ENCODE measurements at places on chromosomes 7 and 10.
A peak's percentile ranks its signal among the peaks of the same experiment; 100 is the strongest.

- peak; percentile 30 for DNase-seq
Measured at GRCh38 chr10:25725917-25726716, 207.9 kb upstream of the MYO3A start.

GRCh38 chr7:158494643-158495042 lies 93.0 kb downstream of the PTPRN2 start:
- DNase-seq: no peak

GRCh38 chr10:13092291-13093102 lies 7.5 kb upstream of the OPTN start:
- no peak for DNase-seq

DNA sequence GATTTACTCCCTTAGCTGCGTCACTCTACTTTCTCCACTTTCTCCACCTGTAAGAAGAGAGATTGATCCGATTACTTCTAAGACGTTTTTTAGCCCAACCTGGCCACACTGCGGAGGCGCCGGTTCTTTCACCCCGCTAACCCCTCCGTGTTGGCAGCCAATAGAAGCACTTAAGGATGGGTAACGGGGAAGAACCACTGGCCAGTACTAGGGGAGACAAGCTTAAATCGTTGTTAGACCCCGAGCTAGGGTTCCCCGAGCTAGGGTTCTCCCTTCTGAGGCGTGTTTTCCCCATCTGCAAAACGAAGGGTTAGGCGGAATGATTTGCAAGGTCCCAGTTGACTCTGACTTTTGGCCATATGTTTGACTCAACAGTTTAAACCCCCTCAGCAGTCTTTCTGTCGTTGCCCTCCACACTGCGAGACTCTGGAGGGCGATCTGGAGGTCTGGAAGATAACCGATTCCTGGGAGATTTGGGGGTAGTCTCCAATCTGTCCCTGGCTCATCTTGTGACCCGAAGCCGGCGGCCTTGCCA lies 644 bp downstream of the UMAD1 start:
- peak; percentile 5 for DNase-seq

DNA sequence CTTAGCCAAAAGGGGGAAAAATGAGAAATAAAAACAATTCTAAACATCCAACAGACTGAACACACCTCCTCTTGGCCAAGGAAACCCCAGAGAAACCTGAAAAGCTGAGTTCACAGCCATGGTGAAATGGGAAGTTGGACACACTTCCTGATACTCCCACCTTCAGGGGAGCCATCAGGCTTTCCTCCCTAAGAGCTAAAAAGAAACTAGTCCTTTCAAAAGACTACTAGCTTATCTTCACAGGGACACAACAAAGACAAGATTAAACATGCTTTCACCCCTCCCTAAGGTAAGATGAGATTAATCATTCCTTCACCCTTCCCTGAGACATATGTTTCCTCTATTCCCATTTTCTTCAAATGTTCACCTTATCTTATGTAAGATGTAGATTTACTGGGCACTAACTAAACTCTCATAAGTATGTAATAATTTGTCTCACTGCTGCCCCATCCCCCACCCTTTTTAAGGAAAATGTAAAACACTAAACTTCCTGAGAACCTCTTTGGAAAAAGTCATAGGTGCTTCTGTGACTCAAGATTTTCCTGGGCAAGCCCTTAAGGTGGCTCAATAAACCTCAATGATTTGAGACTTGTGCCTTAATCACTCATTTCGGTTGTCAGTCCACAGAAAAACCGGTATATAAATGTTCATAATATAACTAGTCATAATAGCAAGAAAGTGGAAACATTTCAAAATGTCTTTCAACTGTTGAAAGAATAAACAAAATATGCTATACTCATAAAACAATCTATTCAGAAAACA lies 40.5 kb downstream of the HTR7 start:
- DNase-seq: no peak

DNA sequence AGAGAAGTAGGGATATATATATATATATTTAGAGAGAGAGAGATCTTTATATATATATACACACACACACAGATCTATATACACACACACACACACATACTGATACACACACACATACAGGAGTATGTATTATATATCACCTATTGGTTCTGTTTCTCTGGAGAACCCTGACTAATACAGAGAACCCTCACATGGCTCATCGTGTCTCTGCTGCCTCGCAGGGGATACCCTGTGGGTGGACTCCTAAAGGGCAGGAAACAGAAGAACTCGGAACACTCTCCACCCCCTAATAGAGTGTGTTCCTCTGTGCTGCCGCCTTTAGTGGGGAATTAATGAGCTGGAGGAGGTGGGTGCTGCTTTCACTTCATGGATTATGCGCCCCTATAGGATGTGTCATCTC lies 86.6 kb downstream of the NPY start:
- DNase-seq: no peak

- no peak for DNase-seq
Measured at GRCh38 chr10:73366381-73367298, 8.0 kb upstream of the CFAP70 start.

GRCh38 chr10:12103802-12104201 lies 25.7 kb upstream of the SEC61A2 start:
- DNase-seq: no peak

GRCh38 chr7:105648561-105649401 lies 67.5 kb upstream of the EFCAB10 start:
- DNase-seq: no peak

GRCh38 chr10:128028508-128029289 lies 97.5 kb downstream of the MKI67 start:
- no peak for DNase-seq

DNA sequence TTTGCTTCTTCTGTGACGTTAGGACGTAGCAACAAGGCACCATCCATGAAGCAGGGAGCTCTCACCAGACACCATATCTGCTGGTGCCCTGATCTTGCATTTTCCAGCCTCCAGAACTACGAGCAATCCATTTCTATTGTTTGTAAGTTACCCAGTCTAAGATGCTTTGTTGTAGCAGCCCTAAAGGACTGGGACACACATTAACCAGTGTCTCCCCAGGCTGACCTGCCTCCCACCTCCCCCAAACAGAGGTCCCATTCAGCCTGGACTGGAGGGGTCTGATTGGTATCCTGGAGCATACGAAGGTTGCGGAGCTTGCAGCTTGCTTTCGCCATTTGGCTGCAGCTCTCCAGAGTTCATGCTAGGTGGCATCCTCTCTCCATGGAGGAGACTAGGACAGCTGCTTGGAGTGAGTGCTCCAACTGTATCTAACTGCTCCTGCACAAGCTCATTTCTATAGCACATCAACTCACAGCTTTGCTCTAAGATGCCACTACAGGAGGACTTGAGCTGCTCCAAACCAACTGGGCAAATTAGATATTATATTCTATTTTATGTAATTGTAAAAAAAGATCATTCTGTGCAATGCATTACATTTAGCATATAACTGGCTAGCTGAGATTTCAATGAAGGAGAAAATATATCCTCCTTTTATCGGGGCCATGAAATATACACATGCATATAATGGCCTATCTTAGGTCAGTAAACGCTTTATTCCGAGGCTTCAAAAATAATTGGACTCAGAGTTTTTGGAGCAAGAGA lies 8.0 kb upstream of the GRK5 start:
- DNase-seq: peak; percentile 77

DNA sequence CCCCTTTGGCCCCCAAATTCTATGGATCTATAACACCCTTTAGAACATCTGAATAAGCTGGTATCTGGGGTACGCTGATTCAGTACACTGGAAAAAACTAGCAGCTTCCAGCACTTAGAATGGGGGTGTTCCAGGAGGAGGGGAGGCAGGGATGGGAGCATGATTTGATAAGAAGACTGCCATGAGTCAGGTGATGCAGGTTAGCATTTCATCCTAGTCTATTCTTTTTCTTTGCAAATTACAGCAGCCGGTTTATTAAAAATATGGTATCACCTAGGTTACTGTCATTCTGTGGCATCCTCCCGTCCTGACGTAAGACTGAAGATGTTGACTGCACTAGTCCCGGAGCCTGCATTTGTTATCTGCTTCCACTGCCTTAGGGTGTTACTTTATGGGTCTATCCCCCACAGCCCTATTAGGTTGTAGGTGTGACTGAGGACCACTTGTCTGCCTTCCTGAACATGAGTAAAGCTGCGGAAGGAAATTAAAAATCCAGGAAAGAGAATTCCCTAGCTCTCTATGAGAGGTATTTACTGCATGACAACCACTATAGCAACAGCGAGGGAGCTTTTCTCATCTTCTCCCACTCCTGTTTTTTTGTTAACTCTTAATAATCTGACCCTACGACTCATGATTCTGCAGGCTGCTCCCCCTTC lies 1.9 kb downstream of the HTR5A start:
- DNase-seq: no peak

DNA sequence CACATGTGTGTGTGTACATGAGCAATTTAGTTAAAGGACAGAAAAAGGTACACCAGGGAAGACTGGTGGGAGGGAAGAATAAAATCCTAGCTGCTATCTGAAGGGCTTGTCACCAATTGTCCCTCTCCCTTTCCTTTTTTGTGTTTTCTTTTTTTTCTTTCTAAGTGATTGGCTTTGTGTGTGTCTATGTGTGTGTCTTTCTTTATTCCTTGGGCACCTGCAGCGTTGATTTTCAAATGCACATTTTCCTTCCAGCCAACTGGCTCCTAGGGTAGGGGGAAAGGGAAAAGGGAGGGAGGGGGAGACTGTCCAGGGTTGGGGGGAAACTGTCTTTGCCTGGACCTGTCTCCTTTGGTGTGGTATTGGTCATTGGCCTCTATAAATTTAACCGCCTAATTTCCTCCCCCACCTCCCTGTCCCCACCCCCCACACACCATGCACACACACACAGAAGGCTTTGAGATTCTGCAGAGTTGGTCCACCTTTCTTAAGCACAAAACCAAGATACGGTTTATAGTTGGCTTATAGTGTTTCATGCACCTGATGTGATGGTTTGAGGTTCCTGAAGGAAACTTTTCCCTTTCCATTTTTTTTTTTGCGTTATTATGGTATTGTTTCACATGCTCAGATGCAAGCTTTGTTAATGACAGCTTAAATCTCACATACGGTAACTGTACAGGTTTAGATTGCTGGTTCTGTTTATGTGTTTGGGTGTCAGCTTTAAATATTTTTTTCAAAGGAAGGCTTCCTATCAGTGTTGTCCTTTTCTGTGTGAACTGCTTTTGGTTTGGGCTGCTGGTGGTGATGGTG lies 2.6 kb downstream of the AUTS2 start:
- no peak for DNase-seq

DNA sequence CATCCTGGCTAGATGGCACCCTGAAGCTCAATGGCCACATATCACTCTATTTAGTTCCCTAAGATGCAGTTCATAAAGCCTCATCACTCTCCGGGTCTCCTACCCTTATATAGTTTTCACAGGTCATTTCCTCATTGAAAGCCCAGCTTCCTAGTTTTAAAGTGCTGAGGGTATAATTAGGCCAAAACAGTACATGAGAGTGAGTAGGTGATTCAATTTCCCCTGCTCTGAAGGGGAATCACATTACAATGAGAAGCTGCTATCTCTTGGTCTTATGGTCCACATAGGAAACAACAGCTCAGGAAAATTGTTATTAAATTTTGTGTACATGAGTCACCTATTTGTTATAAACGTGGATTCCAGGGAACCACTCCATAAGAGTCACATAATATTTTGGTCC lies 162.0 kb downstream of the SEMA3E start:
- DNase-seq: no peak

GRCh38 chr7:27170426-27171324 lies 3.4 kb downstream of the HOXA10 start:
- no peak for DNase-seq

DNA sequence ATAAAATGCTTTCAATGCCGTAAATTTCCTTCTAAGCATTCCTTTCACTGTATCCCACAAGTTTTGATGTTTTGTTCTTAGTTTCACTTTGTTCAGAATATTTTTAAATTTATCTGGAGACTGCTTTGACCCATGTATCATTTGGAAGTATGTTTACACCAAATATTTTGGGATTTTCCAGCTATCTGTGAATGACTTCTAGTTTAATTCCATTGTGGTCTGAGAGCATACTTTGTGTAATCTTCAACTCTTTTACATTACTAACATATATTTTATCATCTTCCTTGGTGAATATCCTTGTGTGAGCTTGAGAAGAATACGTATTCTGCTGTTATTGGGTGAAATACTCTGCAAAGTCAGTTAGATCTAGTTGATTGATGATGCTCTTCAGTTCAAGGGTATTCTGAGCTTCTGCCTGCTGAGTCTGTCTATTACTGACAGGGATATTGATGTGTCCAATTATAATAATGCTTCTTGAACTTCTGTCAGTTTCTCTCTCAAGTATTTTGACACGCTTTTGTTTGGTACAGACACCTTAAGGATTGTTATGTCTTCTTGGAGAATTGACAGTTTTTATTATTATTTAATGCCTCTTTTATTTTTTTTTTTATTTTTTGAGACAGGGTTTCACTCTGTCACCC lies 31.6 kb downstream of the MKLN1 start:
- no peak for DNase-seq

GRCh38 chr7:55509322-55509721 lies 63.0 kb downstream of the VOPP1 start:
- peak; percentile 38 for DNase-seq

GRCh38 chr10:29250066-29250465 lies 38.8 kb upstream of the LYZL1 start:
- no peak for DNase-seq

DNA sequence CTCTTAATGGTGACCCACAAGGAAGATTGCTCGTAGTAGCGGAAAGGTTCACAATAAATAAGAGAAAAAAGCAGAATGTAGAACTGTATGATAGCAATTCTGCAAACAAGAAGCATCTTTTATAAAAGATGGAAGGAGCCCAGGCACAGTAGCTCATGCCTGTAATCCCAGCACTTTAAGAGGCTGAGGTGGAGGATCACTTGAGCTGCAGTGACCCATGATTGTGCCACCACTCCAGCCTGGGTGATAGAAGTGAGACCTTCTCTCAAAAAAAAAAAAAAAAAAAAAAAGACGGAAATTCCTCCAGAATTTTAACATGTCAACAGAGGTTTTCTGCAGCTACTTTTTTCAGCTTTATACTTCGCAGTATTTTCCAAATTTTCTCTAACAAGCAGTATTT lies 13.2 kb downstream of the GATAD1 start:
- no peak for DNase-seq

DNA sequence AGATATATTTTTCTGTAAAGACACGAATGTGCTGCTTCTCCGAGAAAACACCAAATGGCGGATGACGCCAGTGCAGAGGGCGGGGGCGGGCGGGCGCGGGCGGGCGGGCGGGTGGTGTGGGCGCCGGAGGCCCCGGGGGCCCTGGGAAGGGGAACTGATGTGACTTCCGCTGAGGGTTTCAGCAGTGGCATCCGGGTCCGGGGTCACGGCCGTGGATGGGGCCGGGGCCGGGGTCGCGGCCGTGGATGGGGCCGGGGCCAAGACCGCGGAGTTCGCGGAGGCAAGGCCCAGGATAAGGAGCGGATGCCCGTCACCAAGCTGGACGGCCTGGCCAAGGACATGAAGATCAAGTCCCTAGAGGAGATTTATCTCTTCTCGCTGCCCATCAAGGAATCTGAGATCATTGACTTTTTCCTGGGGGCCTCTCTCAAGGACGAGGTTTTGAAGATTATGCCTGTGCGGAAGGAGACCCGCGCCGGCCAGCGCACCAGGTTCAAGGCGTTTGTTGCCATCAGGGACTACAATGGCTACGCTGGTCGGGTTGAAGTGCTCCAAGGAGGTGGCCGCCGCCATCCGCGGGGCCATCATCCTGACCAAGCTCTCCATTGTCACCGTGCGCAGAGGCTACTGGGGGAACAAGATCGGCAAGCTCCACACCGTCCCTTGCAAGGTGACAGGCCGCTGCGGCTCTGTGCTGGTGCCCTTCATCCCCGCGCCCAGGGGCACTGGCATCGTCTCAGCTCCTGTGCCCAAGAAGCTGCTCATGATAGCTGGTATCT lies 20.3 kb upstream of the IGF2BP3 start:
- DNase-seq: peak; percentile 63

- no peak for DNase-seq
Measured at GRCh38 chr10:3605882-3606281, 179.1 kb downstream of the KLF6 start.

Measured in AG08396 (cell line).